Effector CD8-positive, alpha-beta T cell (primary cell): ENCODE measurements at places on chromosomes 4 and X.

DNA sequence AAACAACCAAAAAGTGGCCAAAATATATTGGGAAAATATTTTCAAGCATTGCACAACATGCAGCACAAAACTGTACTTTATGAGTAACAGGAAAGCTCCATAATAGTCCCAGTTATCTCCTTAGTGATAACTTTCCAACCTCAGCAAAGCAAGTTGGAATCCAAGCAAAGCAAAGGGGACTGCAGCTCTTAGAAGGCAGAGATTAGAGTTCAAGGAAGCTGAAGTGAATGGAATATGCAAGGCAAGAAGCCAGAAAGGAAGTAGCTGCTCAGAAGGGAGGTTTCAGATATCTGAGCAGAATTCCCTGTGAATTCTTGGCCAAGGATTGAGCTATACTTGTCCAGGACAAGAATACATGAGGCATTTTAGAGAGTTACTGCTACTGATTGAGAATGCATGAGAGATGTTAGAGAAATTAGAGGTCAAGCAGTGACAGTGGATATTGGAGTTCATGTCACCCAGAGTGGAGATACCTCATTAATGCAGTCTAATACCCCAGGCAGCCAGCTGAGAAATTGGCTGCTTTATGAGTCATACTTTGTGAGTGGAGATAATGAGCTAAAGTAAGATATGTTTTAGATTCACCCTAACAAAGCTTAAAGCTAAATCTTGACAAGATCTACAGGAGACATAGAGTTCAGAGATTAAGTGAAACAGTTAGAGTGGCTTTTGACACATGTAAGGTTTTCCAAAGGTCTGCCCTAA lies 102.8 kb downstream of the INPP4B start:
- DNase-seq, result no peak

DNA sequence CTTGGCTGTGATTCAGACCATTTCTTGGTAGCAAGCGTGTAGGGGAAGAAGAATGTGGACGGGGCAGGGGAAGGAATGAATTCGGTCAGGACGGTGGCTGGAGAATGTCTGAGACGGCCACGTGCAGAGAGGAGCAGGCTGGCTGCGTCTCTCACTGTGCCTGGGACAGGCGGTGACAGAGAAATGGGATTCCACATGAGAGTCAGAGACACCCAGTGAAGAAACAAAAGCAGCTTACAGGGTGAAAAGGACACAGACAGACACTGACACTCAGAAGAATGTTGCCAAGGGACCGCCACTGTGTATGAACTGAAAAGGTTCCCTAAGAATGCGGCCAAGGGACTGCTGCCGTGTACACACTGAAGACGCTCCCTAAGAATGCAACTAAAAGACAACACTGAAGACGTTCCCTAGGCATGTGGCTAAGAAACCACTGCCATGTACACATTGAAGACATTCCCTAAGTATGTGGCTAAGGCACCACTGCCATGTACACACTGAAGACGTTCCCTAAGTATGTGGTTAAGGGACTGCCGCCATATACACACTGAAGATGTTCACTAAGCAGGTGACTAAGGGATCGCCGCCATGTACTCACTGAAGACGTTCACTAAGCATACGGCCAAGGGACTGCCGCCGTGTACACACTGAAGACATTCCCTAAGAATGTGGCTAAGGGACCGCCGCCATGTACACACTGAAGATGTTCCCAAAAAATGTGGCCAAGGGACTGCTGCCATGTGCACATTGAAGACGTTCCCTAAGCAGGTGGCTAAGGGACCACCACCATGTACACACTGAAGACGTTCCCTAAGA lies 49.1 kb downstream of the DHRSX start:
- DNase-seq, result no peak

- no peak for DNase-seq
These were observed 122.2 kb downstream of the UBE2K start for GRCh38 chr4:39820186-39820585.

- no peak for DNase-seq
These were observed 13.2 kb downstream of the ATP8A1 start for GRCh38 chr4:42643685-42644084.

- no peak for DNase-seq
These were observed at the start of gene H2BW1 for GRCh38 chrX:104013606-104014005. H2BW1 (minus strand) TSS chrX:104013708; CDS start chrX:104013576, 132 bp downstream.

GRCh38 chr4:138162259-138162658 lies 79.9 kb downstream of the SLC7A11 start:
- no peak for DNase-seq

- no peak for DNase-seq
These were observed 559 bp upstream of the PCDH18 start for GRCh38 chr4:137532869-137533236.

- DNase-seq, result no peak
These were observed 50.4 kb upstream of the PTPN13 start for GRCh38 chr4:86543560-86544309.

DNA sequence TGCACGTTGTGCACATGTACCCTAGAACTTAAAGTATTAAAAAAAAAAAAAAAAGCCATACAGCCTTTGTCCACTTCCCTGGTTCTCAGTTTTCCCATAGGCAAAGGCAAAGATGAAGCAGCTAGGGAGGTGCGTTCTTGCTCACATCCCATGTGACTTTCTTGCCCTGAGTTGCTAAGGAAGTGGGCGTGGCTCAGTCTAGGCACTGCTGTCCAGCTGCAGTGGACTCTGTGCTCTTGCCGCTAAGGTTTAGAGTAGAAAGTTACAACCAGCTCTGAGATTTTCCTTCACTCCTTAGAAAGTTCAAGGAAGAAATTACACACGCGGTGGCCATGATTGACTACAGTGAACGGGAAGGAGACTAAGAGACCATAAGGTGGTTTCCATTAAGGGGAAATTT lies 144.7 kb downstream of the NAA11 start:
- no peak for DNase-seq

- DNase-seq, result no peak
These were observed 211.9 kb upstream of the HS3ST1 start for GRCh38 chr4:11640584-11640983.

DNA sequence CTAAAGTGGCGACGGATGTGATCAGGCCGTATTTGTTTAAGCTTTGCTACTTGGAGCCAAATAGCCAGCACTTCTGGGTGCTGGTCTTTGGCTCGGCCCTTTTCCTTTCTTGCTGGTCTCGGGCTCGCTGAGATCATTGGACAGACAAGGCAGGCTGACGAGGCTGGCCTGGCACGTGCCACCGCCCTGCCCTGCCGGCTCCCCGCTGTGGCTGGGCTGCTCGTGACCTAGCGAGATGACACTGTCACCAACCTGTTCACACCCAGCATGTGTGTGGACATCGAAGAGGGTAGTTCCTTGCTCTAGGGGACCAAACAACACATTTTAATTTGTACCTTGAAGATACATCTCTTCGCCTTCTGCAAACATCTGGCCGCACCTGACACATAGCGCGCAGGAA lies 98.0 kb downstream of the ABLIM2 start:
- DNase-seq, result no peak

DNA sequence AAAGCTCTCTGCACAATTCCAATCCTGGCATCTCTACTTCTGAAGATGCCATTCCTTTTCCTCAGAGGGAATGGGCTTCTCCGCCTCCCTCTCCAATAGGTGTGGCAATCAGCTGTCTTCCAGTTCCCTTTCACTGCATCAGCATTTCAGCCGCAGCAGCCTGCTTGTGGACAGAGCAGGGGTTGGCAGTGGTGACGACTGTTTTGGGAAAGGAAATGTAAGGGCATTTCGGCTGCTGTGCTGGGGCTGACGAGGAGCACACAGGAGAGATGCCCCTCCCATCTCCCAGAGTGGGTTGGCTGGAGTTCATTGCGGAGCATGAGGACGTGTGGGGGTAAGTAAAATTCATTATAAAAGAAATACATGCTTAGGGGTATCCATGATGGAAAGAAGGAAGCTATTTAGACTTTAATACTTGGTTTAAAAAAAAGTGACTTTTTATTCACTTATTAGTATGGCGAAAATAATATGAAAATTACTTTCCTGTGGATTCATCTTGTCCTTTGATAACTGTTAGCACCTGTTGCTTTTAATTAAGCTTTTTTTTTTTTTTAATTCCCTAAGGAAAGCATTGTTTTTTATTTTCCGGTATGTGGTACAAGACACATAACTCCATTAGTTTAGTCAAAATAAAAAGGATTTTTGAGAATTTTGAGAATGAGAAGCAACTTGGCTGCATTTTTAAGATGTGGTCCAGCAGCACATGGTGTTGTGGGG lies at the start of gene LIMCH1:
TSS of gene LIMCH1 (plus strand) at position 141 of the 717 bp plus-strand sequence. CDS start 67,839 bp downstream, outside the sequence.
- no peak for DNase-seq

GRCh38 chr4:152408514-152409327 lies 127.2 kb downstream of the FBXW7 start:
- DNase-seq, result no peak

GRCh38 chr4:128635141-128635954 lies 174.2 kb upstream of the JADE1 start:
- DNase-seq, result no peak

DNA sequence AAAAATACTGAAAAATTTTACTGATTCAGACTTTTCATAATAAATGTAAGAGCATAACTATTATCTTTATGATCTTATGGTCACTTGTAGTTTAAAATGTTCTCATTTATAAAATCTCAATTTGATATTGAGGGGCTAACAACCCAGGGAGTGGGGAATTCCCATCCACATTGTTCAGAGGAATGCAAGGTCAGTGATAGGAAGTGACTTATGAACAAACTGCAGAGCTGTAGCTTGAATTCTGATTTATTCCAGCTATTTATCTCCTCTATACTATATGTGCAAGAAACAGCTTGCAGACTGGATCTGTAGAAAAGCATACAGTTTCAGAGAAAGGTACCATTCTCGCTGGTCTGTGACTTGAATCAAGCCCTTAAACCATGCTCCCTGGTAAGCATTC lies 61.6 kb downstream of the SEC24D start:
- no peak for DNase-seq

DNA sequence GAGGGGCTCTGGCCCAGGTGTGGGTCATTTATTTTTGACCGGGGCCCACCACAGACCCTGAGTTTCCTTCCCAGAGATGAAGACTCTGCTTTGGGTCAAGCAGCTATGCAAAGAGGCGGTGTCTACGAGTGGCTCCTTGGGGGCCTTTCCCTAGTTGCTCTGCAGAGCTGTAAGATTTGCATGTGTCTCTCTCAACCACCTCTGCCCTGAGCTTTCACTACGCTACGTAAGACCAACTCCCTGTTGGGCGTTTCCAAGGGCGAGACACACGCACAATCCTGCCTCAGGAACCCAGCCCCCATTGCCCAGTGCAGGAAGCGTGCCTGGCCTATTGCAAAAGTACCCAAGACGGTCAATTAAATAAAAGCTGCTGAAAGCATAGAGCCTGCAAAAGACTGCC lies 10.0 kb upstream of the ANOS1 start:
- DNase-seq, result no peak

DNA sequence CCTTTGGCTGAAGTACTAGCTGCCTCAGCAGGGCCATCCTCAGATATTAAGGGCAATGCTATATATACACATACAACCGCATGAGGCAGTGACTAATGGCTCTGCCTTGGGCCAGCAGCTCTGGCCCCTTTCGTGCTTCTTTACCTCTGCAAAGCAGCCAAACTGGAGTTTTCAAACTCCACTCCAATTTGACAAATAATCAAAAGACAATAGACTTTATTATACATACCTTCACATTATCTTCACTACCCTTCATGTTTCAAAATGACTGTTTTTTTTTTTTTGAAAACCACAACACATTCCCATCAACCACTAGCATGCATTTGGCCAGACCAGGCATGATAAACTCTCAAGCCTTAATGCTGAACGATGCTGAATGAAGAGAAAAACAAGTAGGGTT lies 187.7 kb downstream of the ENOX2 start:
- no peak for DNase-seq

GRCh38 chr4:13970349-13970748 lies 342.8 kb upstream of the BOD1L1 start:
- no peak for DNase-seq

- DNase-seq, result no peak
These were observed 35.3 kb downstream of the ANKRD17 start for GRCh38 chr4:73223258-73223650.

DNA sequence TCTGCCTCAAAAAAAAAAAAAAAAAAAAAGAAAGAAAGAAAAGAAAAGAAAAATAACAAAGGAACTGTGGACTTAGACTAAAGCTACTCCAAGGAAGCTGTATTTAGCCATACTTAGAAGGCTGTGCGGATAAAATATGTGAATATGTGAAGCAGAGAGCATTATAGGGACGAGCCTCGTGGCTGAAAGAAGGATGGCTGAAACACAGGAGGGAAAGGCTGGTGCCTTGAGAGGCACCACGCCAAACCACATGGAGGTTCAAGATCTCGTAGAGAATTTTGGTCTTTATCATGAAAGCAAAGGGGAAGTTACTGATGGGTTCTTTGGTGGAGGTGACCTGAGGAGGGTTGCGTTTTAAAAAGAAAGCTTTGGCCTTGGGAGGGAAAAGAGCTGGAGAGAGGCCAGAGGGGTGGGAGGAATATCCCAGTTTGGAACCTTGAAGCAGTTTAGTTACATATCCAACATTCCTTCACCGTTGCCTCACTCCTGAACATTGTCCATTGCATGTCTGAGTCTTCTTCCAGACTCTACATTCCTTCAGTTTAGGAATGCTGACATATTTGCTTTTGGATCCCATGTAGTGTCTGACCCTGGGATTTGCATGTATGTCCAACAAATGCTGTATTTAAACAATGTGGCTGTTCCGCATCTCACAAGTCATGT lies 82.5 kb downstream of the CPE start:
- no peak for DNase-seq

GRCh38 chrX:156003486-156004185 lies 6.1 kb downstream of the IL9R start:
- DNase-seq, result no peak

GRCh38 chr4:153661215-153661822 lies 22.8 kb upstream of the TLR2 start:
- DNase-seq, result no peak

DNA sequence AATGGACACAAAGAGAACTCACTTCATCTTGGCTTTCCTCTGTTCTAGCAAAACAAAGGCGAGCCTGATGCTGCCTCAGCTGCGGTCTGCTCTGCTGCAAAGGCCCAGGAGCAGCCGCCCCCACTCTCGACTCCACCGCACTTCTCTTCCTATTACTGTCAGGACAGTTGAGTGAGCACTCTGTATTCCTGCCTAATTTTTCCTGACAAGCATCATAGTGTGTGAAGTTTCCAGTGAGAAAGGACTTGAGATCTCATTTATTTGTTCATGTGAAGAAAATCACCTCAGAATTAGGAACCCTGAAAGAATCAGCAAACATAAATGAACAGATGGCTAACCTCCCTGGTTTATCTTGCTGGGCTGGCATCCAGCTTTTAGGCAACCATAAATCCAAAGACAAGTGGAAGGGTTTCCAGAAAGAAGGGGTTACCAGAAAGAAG lies 15.6 kb downstream of the SCARB2 start:
- DNase-seq, result no peak

DNA sequence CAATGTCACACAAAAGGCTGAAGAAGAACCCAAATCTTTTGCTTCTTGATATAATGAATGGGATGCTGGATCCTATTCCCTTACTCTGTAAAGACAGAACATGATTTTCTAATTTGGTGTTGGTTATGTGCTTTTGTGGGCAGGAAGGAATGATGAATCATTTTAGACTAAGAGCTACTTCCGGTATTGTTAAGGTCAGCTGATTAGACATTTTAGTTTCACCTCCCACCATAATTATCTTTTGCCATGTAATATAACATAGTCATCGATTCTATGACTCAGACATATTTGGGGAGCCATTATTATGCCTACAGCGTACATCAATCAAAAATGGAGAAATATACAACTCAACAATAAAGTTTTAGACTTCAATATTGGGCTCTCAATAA lies 265.3 kb downstream of the ZNF674 start:
- no peak for DNase-seq

GRCh38 chr4:125140966-125141495 lies 173.7 kb upstream of the FAT4 start:
- no peak for DNase-seq

- DNase-seq, result no peak
These were observed 37.8 kb downstream of the SORBS2 start for GRCh38 chr4:185774131-185774653.

- DNase-seq, result no peak
These were observed 997.1 kb downstream of the RAB28 start for GRCh38 chr4:12487000-12487399.
